Stimulated activated naive CD4-positive, alpha-beta T cell treated with Interleukin-2 at 50 U/mL for 16 hours (primary cell): ENCODE measurements at places on chromosomes 3 and 15.

GRCh38 chr15:99209326-99209725, 40.1 kb downstream of the TTC23 start:
- DNase-seq, result no peak

GRCh38 chr15:93244696-93245660, 156.0 kb upstream of the RGMA start:
- no peak for DNase-seq

DNA sequence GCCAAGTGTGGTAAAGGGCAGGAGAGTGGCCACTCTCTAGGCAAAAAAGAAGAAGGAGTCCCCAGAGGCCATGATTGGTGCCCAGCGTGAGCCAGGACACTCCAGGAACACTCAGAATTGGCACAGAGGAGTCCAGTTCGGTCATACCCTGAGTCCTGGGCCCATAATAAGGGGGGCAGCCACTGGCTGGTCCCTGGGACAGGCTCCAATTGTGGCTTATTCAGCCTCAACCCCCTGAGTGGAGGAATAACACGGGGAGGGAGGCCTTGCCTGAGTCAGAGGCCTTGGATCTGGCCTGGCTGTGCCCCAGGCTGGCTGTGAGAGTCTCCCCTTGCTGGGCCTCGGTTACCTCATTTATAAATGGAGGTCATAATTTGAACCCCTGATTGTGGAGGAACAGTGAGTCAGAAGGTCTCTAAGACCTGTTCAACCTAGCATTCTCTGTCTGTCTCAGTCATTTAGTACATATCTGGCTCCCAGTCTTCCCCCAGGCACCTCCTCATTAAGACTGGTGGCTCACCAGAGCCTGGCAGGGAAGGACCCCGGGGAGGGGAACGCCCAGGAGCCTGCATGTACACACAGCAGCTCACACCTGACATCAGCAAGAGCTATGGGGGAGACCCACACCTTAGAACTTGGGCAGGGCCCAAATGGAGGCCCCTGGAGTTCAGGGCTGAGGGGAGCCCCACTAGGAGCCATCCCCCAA, 95.9 kb upstream of the ATP2B2 start:
- no peak for DNase-seq

DNA sequence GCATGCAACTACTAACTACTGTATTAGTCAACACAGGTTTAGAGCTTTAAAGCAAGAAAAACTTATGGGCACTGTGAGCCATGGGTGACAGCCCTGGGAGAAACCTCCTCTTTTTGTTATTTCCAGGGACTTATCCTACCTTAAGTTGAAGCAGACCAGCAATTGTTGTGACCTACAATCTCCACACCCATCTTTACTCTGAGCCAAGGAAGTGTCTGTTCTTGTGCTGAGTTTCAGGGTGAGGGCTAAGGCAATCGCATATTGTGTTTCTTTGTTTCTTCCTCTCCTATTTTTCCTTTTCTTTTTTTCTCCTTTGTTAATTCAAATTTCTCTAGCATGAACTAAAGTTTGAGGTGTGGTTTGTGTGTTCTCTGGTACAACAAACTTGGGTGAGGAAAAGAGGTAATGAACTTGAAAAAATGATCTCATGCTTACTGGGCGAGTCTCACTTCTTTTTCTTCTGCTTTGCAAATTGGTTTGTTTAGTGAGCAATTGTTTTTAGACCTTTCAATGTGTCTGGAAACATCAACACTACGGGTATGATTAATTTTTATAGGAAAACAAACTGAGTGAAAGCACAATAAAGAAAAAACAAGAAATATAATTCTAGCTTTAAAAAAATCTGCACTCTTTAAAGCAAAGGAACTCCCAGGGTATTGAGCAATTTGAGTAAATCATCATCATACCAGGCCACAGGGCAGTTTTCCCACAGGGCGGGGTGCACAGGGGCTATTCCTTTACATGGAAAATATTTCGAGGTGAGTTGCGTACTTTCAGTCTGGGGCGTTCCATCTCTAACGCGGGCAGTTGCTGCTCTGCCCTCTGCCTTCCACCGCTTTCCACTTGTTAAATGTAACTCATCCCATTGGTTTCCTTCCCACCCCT, 2.7 kb downstream of the UPK1B start:
- DNase-seq, result no peak

DNA sequence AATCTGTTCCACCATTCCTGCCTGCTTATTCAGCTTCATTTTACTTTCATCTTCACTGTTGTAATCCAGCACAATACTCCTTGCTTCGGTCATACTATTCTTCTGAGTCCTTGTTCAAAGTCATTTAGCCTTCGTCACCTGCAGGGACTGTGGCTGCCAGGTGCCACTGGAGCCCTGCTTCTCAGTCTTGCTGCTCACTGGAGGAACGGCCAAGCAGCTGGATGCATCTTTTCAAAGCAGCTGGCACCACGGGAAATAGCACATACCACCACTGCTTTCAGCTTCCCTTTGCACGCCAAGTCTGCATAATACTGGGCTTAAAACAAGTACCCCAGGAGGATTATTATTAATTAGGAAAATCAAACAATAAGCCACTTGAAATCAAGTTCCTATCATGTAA, 287.6 kb downstream of the BCHE start:
- DNase-seq, result no peak
